Activated CD4-positive, alpha-beta memory T cell treated with anti-CD3 and anti-CD28 coated beads for 36 hours (primary cell): ENCODE measurements at places on chromosomes 13 and 19.

GRCh38 chr19:12995596-12996405 lies 526 bp downstream of the NFIX start:
- no peak for DNase-seq

GRCh38 chr13:43128504-43128961 lies 105.1 kb downstream of the DNAJC15 start:
- DNase-seq: no peak

DNA sequence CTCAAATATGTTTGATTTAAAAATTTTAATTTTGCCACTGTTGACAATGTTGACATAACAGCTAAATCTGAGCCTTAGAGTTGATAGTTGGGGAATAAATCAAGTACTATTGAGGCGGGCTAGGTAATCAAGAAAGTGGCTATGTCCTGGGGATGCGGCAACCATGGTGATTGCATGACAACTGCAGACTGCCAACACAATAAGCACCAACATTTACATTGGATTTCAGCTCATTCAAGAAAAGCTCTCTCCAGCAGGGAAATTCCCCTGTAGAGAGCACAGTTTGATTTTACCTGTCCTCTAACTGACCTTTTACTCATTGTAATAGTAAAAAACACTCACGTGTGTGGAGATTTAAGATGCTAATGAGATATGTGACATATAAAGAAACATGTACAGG lies 63.1 kb downstream of the ZNF100 start:
- DNase-seq: no peak

DNA sequence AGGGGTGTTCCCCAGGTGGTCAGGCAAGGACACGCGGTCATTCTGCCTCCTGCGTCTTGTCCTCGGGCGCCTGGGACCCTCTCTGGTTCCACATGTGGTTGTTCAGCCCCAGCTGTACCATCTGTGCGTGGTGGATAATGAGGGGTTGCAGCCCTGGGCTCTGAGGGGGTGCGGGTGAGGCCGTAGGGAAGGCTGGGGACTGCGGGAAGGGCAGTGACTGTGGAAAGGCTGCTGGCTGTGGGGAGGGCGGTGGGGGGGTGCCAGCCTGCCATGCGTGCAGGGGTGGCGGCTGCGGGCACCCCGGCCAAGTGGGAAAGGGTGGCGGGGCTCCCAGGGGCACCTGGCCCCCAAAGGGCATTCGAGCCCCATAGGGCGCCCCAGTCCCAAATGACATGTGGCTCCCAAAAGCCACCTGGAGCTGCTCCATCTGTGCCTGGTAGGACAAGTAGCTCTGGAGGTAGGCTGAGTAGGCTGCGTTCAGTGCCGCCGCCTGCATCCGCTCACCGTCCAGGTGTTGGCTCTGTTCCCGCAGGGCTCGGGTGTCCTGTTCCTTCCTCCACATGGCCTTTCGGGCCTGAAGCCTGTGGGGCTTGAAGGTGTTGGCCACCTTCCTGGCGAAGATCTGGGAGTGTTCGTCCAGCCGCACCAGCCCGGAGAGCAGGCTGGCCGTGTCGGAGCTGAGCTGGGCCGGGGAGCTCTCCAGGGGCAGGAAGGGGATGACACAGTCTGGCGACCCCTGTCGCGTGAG lies 15.1 kb downstream of the TICAM1 start:
- DNase-seq: no peak

DNA sequence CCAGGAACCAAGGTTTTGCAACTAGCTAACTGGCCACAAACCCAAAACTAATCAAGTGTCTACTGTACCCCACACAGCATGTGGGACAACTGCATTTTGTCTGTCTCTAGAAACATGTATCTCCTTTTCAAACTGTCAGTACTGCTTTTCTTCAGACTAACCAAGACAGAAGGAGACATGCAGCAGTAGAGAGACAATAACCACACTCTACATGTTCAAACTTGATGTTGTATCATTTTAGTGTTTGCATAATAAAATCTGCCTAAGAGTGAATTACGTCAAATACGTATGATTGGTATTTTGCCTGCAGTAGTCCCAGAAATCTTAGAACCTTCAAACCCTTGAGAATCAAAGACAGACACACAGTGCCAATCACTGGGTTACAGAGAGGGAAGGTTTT lies 22.0 kb upstream of the FREM2 start:
- no peak for DNase-seq

- DNase-seq: no peak
These were observed 83.6 kb upstream of the PDCD5 start for GRCh38 chr19:32497391-32497790.

DNA sequence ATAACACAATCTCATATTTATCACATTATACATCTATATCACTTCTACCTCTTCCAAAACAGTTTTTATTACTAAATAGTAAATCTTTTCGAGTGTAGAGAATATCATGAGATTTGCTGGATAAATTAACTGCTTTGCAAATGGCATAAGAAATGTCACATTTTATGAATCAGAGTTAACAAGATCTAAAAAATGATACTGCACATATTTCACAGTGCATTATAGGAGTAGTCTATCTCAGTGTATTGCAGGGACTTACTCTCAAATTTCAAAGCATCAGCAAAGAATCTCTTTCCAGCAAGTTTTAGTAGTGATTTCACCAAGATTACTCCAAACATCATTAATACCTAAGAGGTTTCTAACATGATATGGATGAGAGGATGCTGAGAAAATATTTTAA lies 687.1 kb upstream of the SLITRK1 start:
- DNase-seq: no peak

DNA sequence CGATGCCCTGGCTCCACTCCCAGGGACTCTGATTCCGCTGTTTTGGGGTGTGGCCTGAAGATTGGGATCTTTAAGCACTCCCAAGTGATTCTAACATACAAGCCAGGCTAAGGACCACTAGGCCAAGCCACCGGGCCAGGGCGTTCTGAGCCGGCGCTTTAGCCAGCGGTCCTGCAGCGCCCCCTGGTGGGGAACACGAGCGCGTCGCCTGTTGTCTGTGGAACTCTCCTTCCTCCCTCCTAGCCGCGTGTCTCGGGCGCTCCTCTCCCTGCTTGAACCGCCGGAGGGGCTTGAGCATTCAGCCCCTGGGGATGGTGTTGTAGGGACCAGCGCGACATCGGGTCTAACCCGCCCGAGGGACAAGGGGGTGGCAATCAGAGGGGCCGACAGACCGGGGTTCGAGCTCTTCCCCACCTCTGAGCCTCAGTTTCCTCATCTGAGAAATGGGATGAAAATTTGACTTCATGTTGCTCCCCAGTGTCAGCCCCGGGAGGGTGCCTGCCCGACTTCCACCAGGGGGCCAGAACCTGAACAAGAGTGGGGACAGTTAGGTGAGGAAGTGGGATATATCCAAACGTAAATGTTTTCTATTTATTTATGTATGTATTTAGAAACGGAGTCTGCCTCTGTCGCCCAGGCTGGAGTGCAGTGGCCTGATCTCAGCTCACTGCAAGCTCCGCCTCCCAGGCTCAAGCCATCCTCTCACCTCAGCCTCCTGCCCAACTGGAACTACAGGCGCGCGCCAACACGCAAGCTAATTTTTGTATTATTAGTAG lies 18.0 kb upstream of the PNMA8B start:
- DNase-seq: peak; percentile 83

- DNase-seq: no peak
These were observed 5.7 kb downstream of the TLE5 start for GRCh38 chr19:3056417-3057088.

DNA sequence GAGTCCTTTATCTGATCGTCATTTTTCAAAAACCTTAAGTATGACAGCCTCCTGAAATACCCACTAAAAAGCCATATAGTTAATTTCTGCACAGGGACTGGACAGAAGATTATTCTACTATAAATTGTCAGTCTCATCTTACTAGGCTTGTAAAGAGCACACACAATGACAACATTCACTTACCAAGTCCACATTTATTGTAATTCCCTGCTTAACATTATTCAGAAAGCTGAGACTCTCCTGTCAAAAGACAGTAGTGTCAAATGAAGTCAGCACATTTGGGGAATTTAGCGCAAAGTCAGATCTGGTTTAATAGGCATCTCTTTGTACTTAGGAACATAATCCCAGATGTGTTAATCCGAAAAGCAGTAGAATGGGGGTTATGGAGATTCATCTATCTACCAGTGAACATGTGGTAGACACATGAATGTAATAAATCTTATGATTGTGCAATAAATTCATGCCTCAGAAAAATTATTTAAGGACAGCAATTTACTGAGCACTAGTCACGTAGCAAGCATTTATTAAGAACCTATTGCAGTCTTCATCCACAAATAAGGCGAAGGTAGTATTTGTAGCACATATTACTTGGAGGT lies 224.6 kb upstream of the GPC6 start:
- DNase-seq: no peak

- no peak for DNase-seq
These were observed 597.8 kb upstream of the SLC10A2 start for GRCh38 chr13:103663996-103664395.

DNA sequence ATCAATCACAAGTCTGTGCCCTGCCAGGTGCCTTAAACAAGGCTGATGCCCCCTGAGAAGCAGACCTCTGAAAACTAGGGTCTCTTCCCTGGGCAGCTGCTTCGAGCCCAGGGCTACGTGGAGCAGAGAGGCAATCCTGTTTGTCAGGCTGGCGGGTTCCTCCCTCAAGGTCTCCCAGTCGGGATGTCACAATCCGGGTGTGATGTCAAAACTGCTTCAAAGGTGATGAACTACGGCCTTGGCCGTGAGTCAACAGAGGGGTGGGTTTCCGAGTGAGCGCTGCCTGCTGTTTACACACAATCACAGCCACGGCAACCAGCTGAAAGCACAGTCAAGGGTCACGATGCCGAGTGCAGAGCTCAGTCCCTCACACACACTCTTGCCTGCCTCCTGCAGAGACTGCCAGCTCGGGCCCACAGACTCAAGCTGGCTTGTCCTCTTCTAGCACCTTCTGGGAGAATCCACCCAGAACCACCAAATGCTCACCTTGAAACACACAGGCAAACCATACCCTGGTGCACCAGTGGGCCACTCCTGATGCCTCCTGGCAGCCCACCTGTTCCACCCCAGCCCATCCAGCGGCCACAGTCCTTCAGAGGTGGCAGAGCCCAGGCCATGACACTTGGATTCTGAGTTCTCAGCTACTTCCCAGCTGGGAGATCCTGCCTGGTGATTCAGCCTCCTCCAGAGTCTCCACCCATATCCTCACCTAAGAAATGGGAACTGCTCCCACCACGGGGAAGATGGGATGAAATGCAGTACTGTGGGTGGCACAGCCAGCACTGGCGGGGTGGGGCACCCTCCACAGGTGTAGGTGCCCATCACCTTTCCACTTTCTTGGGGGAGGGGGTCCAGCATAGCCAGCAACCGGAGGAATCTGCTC lies 6.8 kb downstream of the ELL start:
- DNase-seq: peak; percentile 51

GRCh38 chr13:102089177-102089576 lies 312.7 kb downstream of the FGF14 start:
- DNase-seq: no peak

DNA sequence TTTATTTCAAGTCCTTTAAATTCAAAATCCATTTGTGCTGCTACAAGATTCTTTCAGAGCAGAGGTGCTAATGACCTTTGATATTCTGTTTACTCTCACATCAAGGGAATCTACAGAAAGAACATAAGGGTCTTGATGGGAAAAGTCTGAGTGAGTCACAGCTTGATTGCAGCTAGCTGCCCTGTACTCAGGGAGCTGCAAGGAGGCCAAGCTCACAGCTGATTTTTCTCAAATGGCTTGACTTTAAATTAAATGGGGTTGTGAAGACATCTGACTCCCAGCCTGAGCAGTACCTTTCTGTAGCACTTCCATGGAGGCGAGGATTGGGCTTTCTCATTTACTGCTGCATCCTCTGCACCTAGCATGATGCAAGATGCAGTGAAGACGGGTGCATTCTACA lies 62.5 kb downstream of the RAP2A start:
- no peak for DNase-seq

- peak; percentile 49 for DNase-seq
These were observed 48.5 kb downstream of the GAS6 start for GRCh38 chr13:113815151-113816058.

DNA sequence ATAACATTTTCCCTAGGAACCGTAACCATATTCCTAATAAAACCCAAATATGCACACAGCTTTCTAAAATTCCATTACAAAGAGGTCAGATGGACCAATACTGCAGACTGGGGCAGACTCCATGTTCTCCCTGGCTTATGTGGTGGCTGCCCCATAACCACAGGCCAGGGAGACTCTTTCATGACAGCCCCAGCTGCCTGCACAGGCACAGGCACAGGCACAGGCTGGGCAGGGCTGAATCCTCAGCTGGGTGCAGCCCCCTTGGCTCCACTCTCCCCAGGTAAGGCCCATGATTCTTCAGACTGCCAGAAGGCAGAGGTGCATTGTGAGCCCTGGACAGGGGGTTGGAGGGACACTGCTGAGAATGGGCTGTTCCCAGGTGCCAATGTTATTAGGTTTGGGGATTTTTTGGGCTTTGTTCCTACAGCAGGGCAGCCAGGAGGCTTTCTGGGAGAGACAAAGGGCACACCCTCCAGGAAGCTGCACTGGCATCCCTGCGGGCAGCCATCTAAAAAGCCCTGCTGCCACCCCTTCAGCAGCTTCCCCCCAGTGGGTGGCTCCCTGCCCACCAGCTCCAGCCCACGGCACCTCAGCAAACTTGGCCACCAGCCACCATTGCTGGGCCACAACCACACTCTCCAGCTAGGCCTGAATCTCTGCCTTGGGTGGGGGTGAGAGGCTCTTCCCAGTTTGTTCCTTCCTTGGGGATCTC lies 20.0 kb downstream of the DOCK9 start:
- DNase-seq: no peak

GRCh38 chr13:39364947-39365468 lies 238.0 kb downstream of the LHFPL6 start:
- no peak for DNase-seq

GRCh38 chr19:33388231-33388724 lies 14.8 kb downstream of the CEBPG start:
- no peak for DNase-seq

DNA sequence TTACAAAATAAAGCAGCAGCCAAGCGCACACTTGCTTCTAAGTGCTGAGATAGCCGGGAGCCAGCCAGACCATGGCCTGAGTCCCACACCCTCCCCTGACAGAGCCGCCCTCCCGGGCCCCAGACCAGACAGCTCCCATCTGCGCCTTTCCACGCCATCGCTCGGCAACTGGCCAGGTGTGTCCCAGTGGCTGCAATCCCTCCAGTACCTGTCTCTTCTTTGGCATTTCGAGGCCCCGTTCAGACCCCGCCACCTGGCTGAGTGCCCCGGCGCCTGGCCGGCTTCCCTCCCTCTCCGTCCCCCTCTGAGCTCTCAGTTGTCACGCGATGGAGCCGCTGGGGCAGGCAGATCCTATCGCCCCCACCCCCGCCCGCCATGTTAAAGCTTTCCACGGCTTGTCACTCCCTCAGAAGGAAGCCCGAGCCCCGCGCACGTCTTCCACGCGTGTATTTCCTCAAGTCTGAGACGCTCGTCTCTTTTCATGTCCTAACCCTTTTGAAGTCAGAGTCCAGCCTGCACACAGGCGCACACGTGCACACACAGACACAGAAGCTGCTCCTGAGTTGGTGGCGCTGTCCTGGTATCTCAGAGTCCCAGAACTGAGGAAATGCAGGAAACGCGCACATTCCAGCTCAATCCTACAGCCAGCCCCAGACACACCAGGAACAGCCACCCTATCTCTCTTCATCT lies 7.9 kb downstream of the MLLT1 start:
- DNase-seq: no peak

- no peak for DNase-seq
These were observed 824 bp upstream of the ZNF331 start for GRCh38 chr19:53537121-53537520.

GRCh38 chr19:10961073-10961860 lies 437 bp downstream of the SMARCA4 start:
- DNase-seq: no peak
